CD4-positive, alpha-beta T cell (primary cell): ENCODE measurements at places on chromosomes 6 and 20.
A peak's percentile ranks its signal among the peaks of the same experiment; 100 is the strongest.

DNA sequence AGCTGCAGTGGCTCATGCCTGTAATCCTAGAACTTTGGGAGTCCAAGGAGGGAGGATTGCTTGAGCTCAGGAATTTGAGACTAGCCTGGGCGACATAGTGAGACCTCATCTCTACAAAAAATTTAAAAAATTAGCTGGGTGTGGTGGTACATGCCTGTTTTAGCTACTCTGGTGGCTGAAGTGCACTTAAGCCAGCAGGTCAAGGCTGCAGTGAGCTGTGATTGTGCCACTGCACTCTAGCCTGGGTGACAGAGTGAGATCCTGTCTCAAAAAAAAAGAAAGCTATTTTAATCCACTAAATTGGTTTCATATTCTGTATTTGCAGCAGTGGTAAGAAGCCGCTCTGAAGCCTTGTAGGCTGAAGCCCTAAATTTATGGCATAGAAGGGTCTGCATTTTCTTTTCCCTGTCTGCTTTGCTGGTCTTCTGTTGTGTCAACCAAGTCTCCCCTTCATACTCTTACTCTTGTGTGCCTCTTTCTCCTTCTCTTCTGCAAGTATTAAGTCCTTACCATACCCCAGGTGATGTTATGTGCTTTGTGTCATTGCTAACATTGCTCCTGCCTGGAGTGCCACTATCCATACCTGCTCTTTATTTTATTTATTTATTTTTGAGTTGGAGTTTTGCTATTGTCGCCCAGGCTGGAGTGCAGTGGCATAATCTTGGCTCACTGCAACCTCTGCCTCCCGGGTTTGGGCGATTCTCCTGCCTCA lies 70.9 kb downstream of the MYO6 start:
- no peak for DNase-seq

- no peak for DNase-seq
Observed at GRCh38 chr6:31356216-31356945, 598 bp downstream of the HLA-B start.

GRCh38 chr6:126947070-126947469 lies 171.4 kb upstream of the RSPO3 start:
- no peak for DNase-seq

DNA sequence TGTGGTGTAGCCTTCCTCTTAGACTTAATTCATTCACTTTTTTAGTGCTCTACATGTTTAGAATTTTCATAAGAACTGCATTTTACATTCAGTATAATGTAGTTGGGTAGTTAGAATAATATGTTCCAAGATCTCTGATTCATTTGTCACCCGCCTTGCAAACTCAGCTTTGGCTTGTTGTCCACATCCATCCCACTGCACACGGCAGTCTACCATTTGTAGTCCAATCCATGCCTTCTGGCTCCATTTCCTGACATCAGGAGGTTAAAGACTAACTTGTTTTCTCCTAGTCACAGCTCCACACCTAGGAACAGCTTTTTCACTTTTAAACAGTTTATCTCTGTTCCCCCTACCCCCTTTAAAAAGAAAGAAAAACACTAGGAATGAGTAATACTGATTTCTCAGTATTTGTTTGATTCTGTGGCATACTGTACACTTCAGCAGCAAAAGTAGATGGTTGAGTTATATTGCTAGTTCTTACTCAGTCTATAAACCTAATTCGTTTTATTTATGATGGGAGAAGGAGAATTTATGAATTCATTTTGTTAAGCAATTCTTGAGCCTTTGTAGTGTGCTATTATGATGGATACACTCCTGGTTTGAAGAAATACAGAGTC lies 180.9 kb downstream of the ARID1B start:
- DNase-seq = no peak

DNA sequence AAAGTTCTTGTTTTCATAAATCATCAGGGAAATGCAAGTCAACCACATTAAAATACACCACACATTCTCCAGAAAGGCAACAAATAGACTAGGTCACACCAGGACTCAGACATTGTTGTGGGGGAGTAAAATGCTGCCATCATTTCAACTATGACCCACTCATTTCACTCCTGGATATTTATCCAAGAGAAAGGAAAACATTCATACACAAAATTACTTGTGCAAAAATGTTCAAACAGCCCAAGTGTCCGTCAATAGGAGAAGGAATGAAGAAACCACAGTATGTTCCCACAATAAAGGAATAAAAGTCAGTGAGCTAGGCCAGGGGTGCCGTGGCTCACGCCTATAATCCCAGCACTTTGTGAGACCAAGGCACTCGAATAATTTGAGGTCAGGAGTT lies 81.5 kb upstream of the QKI start:
- DNase-seq = no peak

DNA sequence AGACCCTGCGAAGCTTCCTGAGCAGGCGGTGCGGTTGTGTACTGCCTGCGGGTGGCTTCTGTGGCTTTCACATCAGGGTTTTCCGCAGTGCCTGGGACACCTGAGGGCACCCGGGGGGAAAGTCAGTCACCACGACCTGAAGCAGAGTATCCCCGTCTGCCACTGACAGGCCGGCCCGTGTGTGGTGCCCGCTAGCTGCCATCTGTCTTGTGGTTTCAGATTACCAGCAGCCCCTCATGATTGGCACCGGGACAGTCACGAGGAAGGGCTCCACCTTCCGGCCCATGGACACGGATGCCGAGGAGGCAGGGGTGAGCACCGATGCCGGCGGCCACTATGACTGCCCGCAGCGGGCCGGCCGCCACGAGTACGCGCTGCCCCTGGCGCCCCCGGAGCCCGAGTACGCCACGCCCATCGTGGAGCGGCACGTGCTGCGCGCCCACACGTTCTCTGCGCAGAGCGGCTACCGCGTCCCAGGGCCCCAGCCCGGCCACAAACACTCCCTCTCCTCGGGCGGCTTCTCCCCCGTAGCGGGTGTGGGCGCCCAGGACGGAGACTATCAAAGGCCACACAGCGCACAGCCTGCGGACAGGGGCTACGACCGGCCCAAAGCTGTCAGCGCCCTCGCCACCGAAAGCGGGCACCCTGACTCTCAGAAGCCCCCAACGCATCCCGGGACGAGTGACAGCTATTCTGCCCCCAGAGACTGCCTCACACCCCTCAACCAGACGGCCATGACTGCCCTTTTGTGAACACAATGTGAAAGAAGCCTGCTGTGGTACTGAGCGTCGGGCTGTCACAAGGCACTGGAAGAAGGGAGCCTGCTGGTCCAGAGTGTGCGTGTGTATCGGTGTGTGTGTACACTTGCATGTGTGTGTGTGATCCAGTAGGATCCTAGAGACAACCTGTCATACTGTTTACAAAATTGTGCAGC lies 54.4 kb downstream of the GOPC start:
- peak; percentile 42 for DNase-seq

GRCh38 chr6:8888468-8888867 lies 453.1 kb upstream of the SLC35B3 start:
- DNase-seq = no peak

DNA sequence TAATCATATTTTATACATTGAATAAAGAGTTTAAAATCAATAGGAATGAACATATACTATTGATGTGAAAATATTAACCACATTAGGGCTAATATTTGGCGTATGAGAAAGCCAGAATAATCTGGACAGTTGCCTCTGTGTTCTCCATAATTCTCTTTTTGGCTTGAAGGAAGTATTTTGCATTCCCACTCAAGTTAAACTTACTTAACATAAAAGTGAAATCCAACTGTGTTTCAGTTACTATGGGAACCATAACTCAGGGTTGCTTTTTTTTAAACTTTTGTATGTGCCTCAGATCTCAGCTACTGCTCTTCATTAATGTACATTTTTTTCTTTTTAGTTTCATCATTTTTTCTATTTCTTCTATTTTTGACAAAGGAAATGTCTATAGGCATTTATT lies 479.8 kb downstream of the NKAIN2 start:
- DNase-seq = no peak

DNA sequence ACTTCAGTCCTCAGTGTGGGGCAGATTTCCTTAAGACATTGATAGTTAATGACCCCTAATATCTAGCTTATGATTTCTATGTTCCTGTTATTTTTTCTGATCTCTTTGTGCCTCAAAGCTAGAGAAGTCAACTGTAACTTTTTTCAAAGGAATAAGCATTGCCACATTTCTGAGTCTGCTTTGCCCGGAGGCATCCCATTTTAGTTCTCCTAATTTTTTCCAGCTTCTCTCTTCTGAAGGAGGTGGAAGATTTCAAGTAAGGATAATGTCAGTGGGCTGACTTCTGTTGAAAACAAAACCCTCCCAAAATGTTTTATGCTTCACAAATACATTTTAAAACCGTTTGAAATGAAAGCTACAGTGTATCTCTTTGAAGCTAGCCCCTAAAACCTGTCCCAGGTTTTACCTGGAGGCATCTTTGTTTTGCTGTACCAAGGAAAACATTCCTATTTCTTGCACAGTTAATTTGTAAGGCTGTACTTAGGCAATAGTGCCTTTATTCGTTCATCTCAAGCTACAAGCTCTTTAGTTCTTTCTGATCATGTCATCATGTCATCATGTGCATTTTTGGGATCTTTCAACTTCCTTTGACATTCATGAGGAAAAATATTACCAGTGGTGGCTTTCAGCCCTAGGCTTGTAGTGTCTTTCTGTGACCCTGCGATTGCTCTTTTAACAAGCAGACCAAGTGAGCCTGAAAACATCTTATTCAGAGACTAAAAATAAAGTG lies 45.7 kb downstream of the TSPYL4 start:
- no peak for DNase-seq

DNA sequence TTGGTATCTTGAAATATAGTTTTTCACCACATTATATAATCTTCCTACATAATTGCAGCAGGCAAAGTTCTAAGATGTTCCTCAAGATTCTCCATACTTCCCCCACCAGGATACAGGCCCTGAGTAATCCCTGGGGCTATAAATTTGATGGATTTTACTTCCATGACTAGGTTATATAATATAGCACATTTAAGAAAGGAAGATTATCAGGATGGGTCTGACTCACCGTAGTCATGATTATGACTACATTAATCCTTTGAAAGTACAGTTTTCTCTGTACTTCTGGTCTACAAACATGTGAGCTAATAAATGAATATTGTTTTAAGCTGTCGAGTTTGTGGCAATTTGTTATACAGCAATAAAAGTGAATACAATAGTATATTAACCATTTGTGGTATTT lies 122.5 kb downstream of the MACROD2 start:
- no peak for DNase-seq

DNA sequence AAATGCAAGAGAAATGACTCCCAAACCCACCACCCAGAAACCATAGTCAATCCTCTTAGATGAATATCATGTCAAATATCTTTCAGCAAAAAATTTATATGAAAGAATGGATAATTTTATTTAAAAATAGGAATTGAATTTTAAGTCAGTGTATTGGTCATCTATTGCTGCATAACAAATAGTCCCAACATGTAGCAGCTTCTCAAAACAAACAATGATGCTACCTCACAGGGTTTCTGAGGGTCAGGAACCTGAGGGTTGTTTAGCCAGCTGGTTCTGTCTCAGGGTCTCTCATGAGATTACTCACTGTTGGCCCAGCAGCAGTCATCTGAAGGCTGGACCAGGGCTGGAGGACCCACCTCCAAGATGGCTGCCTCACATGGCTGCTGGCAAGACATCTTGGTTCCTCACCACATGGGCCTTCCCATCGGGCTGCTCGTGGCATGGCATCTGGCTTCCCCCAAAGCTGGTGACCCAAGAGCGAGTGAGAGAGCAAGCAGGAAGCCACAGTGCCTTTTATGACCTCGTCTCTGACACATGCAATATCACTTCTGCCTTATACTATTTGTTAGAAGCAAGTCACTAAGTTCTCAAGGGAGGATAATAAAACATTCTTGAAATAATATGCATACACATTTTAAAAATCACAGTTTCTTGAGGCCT lies 36.3 kb downstream of the BANF2 start:
- no peak for DNase-seq

- DNase-seq = no peak
Observed at GRCh38 chr6:160792708-160793107, 90.7 kb downstream of the PLG start.

GRCh38 chr6:30006170-30007131 lies 54.6 kb upstream of the POLR1H start:
- peak; percentile 42 for DNase-seq

DNA sequence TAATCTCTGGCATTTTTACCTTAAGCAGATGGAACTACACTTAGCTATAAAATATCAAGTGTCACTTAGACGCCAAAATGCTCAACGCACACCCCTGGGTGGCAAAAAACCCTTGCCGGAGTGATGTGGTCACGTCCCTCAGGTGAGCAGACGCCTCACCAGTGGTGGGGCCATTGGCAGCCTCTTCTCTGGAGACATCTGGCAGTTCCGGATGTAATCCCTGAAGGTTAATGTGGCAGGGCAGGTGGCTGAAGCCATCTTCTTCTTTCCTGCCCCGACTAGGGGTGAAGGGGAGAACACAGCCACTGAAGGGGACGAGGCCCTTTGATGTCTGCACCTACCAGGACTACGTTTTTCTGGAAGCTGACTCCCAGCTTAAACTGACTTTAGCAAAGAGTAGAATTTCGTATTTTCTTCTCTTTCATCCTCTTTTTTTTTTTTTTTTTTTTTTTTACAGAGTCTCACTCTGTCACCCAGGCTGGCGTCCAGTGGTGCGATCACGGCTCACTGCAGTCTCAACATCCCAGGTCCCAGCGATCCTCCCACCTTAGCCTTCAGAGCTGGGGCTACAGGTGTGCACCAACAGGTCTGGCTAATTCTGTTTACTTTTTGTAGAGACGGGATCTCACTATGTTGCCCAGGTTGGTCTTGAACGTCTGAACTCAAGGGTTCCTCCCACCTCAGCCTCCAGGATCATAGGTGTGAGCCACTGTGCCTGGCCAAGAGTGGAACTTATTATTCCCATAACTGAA lies 152.1 kb downstream of the TTLL2 start:
- no peak for DNase-seq

DNA sequence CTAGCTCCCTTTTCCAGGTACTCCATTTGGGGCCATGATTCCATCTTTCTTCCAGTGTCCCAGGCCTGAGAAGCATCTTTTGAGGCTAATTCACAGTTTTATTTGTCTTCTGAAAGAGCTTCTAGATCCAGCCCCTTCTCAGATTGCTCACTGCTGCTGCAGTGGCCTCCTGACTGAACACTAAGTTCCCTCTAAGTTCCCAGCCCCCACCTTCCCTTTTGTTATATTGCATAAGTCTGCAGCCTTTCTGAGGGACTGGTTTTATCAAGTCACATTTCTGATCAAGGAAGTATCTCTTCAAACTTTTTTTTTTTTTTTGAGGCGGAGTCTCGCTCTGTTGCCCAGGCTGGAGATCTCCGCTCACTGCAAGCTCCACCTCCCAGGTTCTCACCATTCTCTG lies 10.7 kb downstream of the MAPRE1 start:
- DNase-seq = no peak

DNA sequence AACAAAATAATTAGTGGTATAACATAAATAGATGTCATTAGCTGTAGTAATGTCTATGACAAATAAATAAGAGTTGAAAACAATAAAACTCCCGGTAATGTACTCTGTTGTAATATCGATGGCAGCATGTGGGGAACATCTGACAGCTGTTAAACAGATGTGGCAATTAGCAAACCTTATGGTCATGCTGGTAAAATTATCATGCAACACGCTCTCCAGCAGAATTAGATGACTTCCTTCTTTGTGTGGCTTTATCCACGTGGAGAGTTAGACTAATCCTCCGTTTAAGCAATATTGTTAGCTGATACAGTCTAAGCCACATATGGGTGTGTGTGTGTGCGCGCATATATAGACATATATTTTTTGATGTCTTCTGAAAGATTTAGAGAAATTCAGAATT lies 77.7 kb upstream of the ZFP64 start:
- no peak for DNase-seq
